T-cell (primary cell): ENCODE measurements at places on chromosomes 13 and 19. TPM values are rescaled to one million over a fixed set of nuclear protein-coding genes. Genes with fewer than 3 reads are reported as not detected.

NTF4 gene
- total RNA-seq: not detected

SLC17A7 gene
- total RNA-seq: not detected

- no peaks in the 10 kb centered on the region for H3K36me3 ChIP-seq
- H3K27me3 ChIP-seq: no peaks in the 10 kb centered on the region
- H3K4me1 ChIP-seq: no peaks in the 10 kb centered on the region
- no peak overlapping the region for H3K4me3 ChIP-seq
- DNase-seq: no peak
These were observed 187.3 kb downstream of the NDFIP2 start for GRCh38 chr13:79668201-79668752.

DNA sequence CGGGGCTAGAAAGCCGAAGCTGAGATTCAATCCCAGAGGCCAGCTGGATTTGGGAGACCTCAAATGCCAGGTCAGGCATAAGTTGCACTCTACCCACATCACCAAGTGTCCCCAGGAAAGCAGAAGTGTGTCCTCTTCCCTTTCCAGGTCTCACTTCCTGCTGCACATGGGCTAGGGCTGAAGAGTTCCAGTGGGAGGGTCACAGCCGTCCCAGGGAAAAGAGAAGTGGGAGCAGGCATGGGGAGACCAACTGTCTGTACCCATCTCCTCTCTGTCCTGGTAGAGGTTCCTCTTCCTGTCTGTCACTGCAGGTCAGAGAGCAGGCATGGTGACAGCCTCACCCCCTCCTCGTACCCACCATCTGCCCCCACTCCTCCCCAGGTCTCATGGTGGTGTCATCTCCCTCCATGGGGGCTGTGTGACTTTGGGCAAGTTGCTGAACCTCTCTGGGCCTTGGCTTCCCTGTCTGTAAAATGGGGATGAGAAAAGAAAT, 14.8 kb downstream of the AXL start:
- H3K27ac ChIP-seq: no peak overlapping the region
- H3K36me3 ChIP-seq: no peaks in the 10 kb centered on the region
- no peaks in the 10 kb centered on the region for H3K4me1 ChIP-seq
- H3K4me3 ChIP-seq: no peak overlapping the region
- peaks cover 31% of the 10 kb centered on the region for H3K27me3 ChIP-seq
- DNase-seq: no peak

GRCh38 chr13:32032759-32033158, 1.2 kb downstream of the FRY start:
- H3K4me1 ChIP-seq: peaks cover 32% of the 10 kb centered on the region

DNA sequence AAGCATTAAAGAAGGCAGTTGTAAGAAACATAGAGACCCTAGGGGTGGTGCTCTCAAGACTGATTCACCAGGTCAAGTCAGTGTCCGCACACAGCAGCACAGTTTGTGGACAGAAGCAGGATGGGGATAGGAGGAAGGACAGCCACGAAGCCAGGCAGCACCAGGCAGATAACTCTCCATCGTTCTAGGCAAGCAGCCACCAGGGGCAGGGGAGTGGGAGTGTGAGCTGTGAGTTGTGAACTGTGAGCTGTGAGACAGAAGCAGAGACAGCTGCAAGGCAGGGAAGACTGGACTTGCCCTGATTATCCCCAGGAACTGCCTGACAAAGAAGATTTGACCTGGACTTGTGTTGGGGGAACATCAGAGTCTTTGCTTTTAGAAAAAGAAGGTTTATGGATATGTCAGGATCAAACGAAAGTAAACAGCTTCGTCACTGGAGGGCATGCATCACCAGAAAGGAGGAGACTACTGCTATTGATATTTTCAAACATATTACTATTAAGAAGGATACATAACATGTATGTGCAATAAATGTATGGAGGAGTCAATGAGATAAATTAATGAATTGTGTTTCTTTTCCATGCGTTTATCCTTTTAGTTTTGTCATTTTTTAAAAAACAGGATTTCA, 286.1 kb downstream of the IRS2 start:
- no peaks in the 10 kb centered on the region for H3K36me3 ChIP-seq
- H3K27me3 ChIP-seq: no peaks in the 10 kb centered on the region
- no peaks in the 10 kb centered on the region for H3K4me1 ChIP-seq
- H3K4me3 ChIP-seq: no peak overlapping the region
- DNase-seq: no peak

DNA sequence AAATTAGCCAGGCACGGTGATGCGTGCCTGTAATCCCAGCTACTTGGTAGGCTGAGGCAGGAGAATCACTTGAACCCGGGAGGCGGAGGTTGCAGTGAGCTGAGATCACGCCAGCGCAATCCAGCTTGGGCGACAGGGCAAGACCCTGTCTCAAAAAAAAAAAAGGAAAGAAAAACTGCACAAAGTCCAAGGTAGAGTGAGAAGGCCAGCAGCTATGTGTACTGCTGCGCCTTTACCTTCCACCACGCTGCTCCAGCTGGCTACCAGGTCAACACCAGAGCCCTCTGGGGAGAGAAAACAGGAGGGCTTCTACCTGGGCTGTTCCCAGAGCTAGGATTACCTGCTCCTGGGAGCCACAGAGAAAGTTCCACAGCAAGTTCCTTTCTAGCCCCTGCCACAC, 3.2 kb downstream of the ELL start:
- no peaks in the 10 kb centered on the region for H3K36me3 ChIP-seq
- DNase-seq: no peak
- peaks cover 78% of the 10 kb centered on the region for H3K4me1 ChIP-seq
- no peak overlapping the region for H3K27ac ChIP-seq

- no peak for DNase-seq
- H3K4me1 ChIP-seq: no peaks in the 10 kb centered on the region
- no peak overlapping the region for H3K27ac ChIP-seq
- no peak overlapping the region for H3K4me3 ChIP-seq
These were observed 39.7 kb upstream of the IGSF23 start for GRCh38 chr19:44573627-44574026.
